ENCODE measurements at places on chromosomes 7 and 10. TPM values are rescaled to one million over a fixed set of nuclear protein-coding genes. Genes with fewer than 3 reads are reported as not detected.

Gene ANXA8L1
- 0.97 TPM for total RNA-seq

Gene NKX1-2
- 0.48 TPM for total RNA-seq

Gene CYP2C9
- total RNA-seq: 2.8 TPM

Gene ZNRF2
- total RNA-seq: 15.6 TPM

DNA sequence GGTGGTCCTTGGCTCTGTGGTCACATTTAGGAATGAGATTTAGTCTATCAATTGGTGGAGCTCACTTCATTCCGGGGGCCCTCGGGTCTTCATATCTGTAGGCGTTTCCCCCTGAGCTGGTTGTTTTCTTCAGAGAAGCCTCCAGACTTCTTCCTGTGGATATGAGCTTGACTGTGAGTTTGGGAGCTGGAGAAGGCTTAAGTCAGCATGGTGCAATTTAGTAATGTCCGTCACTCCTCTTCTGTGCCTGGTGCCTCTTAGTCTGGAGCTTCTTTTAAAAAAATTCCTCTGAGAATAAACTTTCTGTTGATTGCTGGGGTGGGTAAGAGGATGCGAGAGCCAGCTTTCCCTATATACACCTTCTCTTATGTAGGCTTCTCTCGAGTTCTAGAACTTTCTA lies 40.2 kb downstream of the HECW1 start:
- DNase-seq: no peak

DNA sequence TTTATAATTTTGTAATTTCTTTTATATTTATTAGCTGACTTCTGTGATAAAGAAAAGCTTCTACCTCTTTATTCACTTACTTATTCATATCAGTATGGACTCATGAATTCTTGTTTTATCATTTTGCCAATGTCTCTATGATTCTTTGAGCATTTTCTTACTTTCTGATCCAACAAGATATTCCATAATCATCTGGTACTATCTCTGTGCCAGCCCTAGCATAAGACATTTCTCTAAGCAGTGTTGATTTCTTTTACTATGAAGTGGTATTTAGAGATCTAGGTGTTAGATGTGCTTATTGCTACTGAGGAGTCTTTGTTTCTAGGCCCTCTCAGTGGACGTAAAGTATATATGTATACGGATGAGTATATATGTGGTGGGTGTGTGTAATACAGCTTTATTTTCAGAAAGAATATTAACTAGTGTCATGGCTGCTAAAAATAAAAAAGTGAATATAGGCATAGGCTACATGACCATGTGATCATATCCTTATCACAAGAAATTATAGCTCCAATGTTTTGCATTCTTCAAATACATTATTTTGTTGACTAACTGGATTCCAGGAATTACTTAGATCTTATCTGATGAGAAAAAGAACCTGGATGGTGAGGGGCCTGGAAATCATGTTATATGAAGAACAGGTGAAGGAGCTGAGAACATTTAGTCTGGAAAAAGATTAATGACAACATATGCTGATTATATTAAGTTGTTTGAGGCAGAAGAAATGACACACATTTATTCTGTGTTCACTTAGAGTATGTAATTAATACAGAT lies 13.1 kb downstream of the PHTF2 start:
- no peak for DNase-seq

- no peak for DNase-seq
Observed at GRCh38 chr7:33937871-33938270, 32.5 kb downstream of the BMPER start.

DNA sequence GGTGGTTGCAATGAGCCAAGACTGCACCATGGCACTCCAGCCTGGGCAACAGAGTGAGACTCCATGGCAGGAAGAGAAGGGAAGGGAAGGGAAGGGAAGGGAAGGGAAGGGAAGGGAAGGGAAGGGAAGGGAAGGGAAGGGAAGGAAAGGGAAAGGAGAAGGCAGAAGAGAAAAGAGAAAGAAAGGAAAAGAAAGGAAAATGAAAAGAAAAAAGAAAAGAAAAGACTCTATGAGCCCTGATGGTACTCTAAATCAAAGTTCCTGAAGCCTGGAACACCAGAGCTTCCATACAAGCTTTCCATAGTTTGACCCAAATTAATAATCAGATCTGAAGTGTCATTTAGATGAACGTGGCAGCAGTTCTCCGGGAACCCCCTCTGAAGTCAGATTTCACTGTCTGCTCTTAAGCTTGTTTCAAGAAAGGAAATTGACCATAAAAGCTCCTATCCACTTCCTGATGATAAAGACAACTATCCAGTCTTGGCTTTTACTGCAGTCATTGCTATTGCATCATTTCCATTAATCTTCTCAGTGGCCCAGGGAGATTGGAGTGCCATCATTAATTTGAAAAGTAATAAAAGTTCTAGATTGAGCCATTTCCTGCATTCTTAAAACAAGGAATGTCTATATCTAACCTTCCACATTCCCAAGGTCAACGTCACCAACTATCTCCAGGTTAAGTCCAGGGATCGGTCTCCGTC lies 44.2 kb upstream of the FRMD4A start:
- DNase-seq: no peak

- DNase-seq: peak; percentile 67
Observed at GRCh38 chr10:124992462-124993344, 50.8 kb downstream of the ZRANB1 start.

DNA sequence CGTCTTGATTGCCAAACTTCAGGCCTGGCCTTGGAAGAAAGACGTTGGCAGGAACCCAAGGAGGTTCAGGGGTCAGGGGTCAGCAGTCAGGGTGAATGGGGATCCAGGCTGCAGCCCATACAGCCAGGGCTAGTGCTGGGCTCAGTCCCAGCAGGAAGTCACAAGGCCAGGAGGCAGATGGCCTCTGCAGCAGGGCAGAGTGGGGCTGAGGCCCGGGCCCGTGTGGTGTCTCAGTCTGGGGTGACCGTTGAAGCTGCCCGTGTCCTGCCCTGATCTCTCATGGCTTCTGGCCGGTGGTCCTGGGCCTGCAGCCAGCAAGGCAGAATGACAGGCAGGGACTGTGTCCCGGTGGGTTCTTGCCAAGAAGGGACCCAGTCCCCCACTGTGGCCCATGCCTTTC lies 26.6 kb upstream of the PURB start:
- DNase-seq: no peak

- DNase-seq: no peak
Observed at GRCh38 chr10:6678211-6678803, 98.2 kb upstream of the PRKCQ start.

DNA sequence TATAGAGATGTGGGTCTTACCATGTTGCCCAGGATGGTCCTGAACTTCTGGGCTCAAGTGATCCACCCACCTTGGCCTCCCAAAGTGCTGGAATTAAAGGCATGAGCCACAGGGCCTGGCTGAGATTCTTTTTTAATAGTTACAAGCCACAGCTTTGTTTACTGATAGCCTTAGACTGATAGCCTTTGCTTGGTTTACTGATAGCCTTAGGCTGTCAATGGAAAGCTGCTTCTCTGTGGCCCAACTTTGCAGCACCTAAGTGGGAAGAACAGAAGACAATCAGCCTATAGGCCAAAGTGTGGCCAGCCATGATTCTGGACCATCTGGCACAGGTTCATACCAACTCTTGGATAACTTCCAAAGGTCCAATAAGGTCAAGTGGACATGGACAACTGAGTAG lies 24.1 kb upstream of the CDCA7L start:
- DNase-seq: no peak

DNA sequence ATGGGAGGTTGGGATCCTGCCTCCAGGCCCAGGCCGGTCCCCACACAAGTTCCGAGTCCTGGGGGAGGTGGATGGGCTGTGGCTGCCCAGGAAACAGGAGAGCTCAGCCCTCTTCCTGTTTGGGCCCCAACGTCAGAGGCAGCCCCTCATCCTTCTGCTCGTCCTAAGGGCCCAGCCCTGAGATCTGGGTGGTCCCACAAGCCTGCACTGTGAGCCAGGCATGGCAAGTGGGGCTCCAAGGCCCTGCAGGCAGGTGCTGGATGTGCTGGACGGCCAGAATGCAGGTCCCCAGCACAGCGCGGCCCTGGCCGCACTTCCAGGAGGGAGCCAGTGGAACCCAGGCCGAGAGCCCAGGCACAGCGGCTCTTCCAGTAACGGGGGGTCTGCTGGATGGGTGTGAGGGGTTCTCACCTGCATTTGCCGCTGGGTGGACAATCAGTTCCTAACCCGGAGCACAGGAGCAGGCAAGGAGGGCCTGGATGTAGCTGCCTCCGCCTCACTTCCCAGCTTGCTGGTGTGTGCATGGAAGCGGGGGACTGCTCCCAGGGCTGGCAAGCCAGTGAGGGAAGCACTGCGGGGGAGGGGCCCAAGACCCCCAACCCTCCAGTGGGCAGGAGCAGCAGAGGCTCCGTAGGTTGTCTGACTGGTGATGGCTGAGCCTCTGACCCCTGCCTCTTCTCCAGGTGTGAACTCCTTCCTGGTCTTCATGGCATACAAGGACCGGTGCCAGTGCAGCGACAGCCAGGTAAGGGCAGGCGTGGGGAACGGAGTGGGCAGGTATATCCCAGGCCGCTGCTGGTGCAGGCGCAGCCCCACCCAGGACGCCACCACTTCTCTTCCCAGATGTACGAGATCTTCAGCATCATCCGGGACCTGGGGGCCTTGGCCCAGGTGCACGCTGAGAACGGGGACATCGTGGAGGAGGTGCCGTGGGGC lies 9.7 kb downstream of the DPYSL4 start:
- DNase-seq: no peak

DNA sequence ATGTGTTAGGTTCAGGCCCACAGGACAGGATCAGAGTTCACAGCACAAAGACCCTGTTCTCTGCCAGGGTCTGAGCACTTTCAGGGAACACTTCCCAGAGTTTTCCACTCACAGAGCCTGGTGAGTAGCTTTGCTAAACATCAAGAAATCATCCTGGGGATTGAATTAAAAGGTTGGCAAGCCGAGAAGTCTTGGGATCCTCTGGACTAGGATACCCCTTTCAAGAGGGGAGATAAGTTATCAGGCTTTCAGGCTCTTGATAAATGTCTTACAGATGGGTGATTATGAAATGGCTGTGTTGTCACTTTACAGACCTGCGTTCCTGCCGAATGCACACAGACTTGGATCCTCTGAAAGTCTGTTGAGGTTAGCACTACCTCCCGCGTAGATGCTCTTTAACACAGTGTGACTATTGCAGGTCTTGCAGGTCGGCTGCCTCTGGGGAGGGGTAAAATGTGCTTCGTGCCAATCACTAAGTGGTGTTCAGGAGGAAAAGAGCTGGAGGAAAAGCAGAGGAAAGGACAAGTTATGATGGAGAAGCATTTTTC lies 473.5 kb upstream of the AKR1E2 start:
- DNase-seq: no peak
